ENCODE measurements at places on chromosomes 1 and 21. TPM values are rescaled to one million over a fixed set of nuclear protein-coding genes. Genes with fewer than 3 reads are reported as not detected.

Gene FNBP1L
- total RNA-seq, result 25.7 TPM

GRCh38 chr21:45593162-45594022 lies 50.1 kb upstream of the PCBP3 start:
- DNase-seq, result no peak

Gene ZNF593OS
- not detected for total RNA-seq

Gene CASQ2
- not detected for total RNA-seq

Gene SEMA6C
- total RNA-seq, result 0.38 TPM

Gene FABP3
- total RNA-seq, result 0.79 TPM

GRCh38 chr1:96313216-96313615 lies 408.4 kb upstream of the PTBP2 start:
- DNase-seq, result peak; percentile 27

- no peak for DNase-seq
These were observed 116.4 kb upstream of the COP1 start for GRCh38 chr1:176323472-176323871.

- peak; percentile 89 for DNase-seq
These were observed 142.0 kb upstream of the ZNHIT6 start for GRCh38 chr1:85850238-85850637.

GRCh38 chr1:218865591-218865990 lies 308.1 kb upstream of the LYPLAL1 start:
- DNase-seq, result peak; percentile 68

DNA sequence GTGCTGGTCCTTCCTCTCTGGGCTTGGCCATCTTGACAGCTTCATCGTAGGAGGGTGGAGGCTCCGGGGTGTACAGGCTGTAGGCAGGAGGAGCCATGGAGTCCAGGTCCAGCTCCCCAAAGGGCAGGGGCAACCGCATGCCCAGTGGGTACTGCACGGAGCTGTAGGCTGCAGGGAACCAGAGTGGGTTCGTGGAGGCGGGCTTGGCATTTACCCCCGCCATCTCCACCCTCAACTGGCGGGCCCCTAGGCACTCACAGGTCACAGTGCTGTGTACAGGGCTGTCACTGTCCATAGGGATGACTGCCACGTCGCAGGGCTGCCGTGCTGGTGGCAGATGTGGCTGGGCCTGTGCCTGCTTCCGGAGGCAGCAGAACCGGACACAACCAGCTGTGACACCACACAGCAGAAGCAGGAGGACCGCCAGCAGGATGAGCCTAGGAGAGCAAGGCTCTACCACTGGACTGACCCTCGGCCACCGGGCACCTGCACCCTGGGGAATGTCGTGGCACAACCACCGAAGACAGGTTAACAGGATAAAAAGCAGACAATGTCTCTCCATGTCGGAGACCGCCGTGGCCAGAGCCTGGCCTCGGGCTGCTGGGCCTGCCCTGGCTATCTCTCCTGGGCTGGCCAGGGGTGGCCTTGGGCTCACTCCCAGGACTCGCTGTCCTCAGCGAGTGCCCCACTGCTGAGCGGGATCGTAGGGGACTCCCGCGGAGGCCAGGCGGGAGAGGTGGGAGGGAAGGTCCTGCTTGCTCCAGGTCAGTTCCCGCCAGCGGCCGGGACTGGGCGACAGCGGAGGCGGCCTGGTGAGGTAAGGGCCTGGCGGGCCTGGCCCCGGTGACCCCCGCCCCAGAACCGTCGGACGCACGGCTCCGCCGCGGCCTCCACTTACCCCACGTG lies 831 bp downstream of the TMEM52 start:
- no peak for DNase-seq

Gene TTC39A
- total RNA-seq, result 6.1 TPM

- DNase-seq, result no peak
These were observed 216.1 kb downstream of the USH2A start for GRCh38 chr1:216207154-216207553.
